ENCODE measurements at places on chromosomes 1 and 21.

DNA sequence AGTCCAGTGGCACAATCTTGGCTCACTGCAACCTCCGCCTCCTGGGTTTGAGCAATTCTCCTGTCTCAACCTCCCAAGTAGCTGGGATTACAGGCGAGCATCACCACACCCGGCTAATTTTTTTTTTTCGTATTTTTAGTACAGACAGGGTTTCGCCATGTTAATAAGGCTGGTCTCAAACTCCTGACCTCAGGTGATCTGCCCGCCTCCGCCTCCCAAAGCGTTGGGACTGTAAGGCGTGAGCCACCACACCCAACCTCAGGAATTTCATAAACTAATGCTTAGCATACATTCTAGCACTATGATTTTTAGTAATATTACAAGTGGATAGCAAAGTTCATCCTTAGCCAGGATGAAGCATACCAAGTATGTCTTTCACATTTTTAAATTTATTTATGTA lies 8.7 kb downstream of the DNAJC11 start:
- DNase-seq = no peak

DNA sequence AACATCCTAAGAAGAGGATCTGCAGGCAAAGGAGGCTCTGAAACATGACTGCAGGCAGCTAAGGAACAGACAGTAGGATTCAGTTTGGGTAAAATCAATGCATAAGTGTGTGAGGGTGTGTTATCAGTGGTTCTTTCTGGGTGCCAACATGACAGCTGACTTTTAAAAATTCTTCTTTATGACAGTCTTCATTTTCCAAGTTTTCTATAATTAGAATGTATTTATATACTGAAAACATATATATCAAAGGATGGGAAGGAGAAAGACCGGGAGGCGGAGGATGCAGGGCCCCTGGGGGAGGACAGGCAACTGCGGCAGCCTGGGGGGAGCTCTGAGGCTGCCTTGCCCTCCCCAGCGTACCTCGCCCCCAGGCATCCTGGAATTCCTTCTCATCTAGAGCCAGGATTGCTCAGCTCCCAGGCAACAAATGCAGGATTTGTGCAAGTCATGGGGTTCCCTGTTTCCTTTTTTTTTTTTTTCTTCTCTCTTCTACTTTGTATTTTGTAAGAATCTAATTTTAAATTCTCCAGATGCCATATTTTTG lies 104.8 kb downstream of the CSMD2 start:
- DNase-seq = no peak

DNA sequence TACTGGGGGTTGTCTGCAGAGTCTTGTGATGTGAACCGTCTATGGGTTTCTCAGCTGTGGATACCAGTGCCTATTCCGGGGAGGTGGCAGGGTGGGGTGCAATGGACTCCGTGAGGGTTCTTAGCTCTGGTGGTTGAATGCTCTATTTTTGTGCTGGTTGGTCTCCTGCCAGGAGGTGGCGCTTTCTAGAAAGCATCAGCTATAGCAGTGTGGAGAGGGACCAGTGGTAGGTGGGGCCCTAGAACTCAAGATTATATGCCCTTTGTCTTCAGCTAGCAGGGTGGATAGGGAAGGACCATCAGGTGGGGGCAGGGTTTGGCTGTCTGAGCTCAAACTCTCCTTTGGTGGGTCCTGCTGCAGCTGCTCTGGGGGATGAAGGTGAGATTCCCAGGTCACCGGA lies 127.3 kb upstream of the PLD5 start:
- no peak for DNase-seq

GRCh38 chr1:13823936-13824335 lies 123.9 kb downstream of the PRDM2 start:
- DNase-seq = no peak
